ENCODE measurements at places on chromosomes 4 and X.
A peak's percentile ranks its signal among the peaks of the same experiment; 100 is the strongest.

GRCh38 chrX:98405376-98405775, 1521.7 kb downstream of the RPA4 start:
- peak; percentile 2 for DNase-seq

GRCh38 chrX:152418025-152418424, 33.1 kb downstream of the GABRA3 start:
- no peak for DNase-seq

- no peak for DNase-seq
Observed at GRCh38 chr4:151430740-151431457, 21.9 kb downstream of the FHIP1A start.

- no peak for DNase-seq
Observed at GRCh38 chr4:133856731-133857355, 344.7 kb downstream of the PABPC4L start.

- no peak for DNase-seq
Observed at GRCh38 chr4:41913509-41913908, 21.7 kb upstream of the TMEM33 start.

DNA sequence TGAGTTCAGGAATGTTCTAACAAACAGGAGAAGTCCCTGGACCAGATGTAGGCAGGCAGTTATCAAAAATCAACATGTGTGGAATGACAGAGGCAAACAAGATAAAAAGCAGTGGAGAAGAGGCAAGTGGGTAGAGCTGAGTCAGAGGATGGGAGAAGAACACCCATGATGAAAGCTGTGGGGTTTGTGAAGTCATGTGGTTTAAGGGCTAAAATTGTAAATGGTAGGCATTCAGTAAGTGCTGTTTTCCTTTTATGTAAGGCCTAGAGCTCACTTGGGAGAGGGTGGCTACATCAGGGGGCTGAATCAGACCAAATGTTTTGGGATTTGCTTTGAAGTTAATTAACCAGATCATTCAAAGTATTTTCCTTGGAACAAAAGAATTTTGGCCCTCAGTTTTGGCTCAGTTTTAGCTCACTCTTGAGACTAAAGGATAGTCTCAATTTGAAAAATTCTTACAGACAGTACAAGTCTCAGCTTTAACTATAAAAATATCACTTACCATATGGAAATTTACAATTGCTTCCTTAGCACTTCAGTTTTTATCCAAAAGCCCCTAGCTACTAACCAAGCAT, 114.5 kb upstream of the PCDH7 start:
- DNase-seq = no peak
